ENCODE measurements at places on chromosomes 7 and 10.

GRCh38 chr10:34762603-34763299, 52.3 kb downstream of the PARD3 start:
- DNase-seq = no peak

- no peak for DNase-seq
These were observed 19.7 kb downstream of the BHLHA15 start for GRCh38 chr7:98230746-98231471.

DNA sequence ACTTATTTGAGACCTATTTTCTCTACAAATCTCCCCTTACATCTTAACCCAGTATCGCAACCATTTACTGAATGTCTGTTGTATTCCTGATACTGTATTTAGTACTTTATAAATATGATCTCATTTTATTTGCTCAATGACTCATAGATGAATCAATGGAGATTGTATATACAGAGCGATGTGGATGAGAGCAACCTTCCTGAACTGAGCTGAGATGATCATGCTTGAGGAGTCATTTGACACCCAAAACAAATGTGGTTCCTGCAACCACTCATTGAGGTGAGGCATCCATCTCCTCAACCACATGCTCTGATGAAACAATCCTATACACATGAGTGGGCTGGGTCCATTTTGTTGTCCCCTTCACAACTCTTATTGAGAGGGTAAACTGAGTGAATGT, 250.0 kb downstream of the CDC14C start:
- no peak for DNase-seq

- no peak for DNase-seq
These were observed 287.2 kb downstream of the HGF start for GRCh38 chr7:81482600-81483186.

Data from stimulated activated CD4-positive, alpha-beta T cell treated with anti-CD3 and anti-CD28 coated beads, Interleukin-12 subunit alpha, Interleukin-12 subunit beta, amount 100 ng/mL, for 4 hours (primary cell).